GM19239 (cell line): ENCODE measurements at places on chromosomes 2 and 18.
A peak's percentile ranks its signal among the peaks of the same experiment; 100 is the strongest.

GRCh38 chr2:190847504-190848081 lies 33.0 kb upstream of the GLS start:
- no peak for DNase-seq

- peak; percentile 67 for DNase-seq
Measured at GRCh38 chr2:230902180-230902899, 22.7 kb downstream of the GPR55 start.

- DNase-seq = no peak
Measured at GRCh38 chr2:111134055-111134454, 13.3 kb downstream of the BCL2L11 start.

DNA sequence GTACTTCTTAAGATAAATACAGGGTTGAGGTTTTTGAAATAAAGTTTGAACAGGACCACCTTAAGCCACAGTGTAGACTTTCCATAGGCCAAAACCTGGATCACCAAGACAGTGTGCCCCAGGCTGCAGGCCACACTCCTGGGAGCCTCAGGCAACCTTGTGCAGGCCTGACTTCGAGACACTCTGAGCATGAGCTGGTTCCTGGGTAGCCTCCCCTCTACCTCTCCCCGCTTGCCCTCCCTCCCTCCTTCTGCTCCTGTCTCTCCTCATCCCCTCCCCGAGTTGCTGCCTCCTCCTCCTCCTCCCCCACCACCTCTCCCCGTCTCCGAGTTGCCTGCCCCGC lies 10.6 kb upstream of the PROC start:
- no peak for DNase-seq

DNA sequence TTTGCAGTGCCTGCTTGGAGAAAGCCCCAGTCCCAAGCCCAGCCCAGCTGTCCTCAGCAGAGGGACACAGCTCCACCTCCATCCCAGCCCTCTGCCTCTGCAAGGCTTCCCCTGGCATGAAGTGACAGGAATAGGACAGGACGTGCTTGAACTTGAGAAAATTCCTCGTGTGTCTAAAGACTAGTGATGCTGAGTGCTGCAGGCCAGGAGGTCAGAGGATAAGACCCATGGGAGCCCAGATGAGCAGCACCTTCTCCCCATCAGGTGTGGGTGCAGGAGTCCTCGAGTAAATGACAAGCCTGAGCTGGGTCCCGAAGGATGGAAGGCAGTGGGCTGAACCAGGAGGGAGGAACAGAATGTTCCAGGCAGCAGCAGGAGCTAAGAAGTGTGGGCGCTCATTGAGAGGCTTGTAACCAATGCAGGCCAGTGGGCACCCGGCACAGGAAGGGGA lies 67.8 kb upstream of the UXS1 start:
- DNase-seq = no peak

DNA sequence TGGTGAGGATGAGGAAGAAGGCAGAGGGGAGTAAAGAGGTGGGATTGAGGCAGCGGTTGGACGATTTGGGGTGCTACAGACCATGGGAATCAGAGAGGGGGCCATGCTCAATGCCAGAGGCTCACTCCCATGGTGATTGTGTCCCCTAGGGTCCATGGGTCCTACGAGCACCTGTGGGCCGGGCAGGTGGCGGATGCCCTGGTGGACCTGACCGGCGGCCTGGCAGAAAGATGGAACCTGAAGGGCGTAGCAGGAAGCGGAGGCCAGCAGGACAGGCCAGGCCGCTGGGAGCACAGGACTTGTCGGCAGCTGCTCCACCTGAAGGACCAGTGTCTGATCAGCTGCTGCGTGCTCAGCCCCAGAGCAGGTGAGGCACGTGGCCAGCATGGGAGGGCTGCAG lies 5.2 kb downstream of the CAPN10 start:
- DNase-seq = no peak

GRCh38 chr2:227057060-227057459 lies 106.9 kb downstream of the COL4A4 start:
- DNase-seq = no peak

- no peak for DNase-seq
Measured at GRCh38 chr2:156098506-156098905, 234.0 kb downstream of the NR4A2 start.

DNA sequence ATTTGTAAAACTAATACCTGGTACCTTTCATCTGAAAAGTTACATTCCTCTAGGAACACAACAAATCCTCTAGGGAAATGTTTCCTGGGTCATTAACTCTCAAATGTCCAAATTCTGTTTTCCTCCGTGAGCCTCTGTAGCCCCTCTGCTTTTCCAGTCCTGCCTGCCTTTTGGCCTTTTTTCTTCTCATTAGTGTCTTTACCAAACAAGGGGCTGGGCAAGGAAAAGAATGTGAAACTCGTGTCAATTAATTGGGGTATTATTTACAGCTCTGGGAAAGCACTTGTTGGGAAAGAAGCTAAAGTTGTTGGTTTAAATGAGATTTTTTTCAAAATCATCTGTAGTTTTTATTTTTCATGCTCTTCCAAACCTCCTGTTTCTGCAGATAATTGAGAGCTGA lies 198.1 kb upstream of the NRP2 start:
- DNase-seq = no peak

DNA sequence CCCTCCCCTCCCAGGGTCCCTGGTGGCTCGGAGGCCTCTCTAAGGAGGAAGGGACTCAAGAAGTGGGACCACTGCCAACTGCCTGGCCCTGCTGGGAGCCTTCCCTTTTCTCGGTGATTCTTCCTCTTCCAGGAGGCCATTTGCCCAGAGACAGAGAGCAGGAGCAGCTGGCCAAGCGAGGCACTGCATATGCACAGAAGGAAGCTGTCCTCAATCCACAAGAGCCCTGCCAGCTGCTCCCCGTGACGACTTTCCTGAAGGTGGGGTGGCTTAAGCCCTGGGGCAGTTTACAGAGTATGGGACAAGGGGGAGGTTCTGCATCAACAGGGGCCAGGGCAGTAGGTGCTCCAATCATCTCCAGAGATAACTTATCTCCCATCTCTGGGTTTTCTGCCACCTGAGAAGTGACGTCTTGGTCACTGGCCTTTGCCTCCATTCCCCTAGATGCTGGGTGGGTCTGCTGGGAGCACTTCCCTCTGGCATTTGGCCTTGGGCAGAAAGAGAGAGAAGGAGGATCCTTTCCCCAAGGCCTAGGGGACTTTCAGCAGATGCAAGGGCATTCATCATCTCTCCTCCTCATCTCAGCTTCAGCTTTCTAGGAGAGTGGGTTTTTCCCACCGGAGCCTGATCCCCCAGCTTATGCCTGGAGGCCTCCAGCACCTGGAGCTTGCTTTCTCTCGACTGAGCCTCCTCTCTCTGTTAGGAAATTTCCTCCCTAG lies 28.5 kb downstream of the CIB4 start:
- DNase-seq = no peak

DNA sequence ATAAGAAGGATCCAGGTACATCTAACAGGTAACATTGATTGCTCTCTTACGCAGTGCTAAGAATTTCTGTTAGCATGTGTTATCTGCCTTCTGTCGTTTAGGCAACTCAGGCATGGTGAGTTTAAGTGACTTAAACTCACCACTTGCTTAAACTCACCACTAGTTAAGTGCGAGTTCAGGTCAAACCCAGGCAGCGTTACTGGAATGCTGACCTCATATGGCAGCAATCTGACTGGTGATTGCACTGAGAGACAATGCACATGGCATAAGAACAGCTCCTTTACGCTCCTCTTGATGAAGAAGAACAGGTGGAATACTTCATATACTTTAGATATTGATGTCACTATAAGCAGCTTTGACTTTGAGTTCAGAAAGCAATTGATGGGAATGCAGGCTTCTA lies 954.1 kb downstream of the SOCS6 start:
- DNase-seq = no peak

DNA sequence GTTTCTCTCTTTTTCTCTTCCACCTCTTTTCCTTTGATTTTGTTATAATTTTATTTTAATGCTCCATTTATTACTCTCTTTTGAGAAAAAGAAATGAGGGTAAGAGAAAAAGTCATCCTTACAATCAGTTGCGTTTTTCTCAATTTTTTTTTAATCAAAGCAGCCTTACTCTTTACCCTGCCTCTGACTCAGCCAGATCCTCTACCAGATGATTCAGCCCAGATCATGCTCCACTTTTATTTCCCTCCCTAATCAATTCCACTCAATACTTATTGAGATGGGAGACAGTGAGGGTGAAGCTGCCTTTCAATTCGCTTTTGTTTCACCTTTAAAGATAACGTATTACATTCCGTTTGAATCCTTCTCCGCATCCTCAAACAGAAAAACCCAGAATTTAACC lies 337.9 kb downstream of the SATB2 start:
- no peak for DNase-seq

DNA sequence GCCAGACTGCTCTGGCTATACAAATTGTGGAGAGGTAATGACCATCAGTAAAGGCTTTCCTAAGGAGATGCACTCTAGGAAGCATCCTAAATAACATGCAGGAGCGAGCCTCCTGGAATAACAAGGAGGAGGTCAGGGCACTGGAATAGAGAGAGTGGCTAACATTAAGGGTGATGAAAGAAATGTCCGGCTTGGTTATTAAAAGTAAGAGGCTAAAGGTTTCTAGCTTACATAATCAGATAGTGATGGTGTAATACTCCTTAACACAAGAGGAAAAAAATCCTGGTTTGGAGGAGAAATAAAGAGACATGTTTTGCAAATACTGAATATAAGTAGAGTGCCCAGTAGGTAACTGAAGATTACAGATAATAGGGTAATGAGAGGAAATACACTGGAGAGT lies 365.7 kb downstream of the ZEB2 start:
- DNase-seq = no peak

DNA sequence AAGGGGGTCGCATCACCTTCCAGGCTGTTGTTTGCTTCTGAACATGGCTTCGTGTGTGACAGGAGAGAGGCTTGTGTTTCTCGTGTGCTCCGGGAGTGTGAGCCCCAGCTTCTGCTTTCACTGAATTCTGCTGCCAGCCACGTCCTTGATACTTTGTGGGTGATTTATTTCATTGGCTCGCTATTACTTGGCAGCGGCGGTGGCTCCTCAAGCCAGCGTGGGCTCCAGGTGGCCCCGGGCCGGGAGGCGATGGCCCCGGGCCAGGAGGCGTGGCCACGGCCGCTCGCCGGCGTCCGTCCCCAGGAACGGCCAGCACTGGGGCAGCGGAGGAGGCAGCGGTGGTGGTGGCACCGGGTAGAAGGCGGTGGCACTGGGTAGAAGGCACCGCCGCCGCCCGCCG lies 63.1 kb downstream of the NAPG start:
- DNase-seq = no peak

DNA sequence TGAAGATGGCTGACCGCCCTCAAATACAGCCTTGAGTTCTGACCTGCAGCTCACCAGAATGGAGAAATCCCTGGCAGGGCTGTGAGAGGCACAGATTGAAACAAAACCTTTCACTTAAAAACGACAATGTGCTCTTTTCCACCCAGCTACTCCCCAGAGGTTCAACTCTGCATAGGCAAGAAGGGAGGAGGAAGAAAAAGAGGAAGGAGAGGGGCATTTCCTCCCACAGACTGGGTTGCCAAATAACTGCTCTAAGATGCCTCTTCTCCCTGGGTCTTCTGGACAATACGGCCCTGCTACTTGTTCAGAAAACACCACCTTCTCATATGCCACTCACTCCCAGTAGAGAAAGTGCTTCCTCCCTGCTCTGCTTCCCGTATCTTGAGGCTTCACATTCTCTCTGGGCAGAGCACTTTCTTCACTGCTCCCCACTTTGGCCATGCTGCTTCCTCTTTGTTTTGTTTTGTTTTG lies 136.4 kb upstream of the SLC1A4 start:
- DNase-seq = no peak

GRCh38 chr2:162126527-162126926 lies 25.5 kb downstream of the GCG start:
- DNase-seq = no peak

DNA sequence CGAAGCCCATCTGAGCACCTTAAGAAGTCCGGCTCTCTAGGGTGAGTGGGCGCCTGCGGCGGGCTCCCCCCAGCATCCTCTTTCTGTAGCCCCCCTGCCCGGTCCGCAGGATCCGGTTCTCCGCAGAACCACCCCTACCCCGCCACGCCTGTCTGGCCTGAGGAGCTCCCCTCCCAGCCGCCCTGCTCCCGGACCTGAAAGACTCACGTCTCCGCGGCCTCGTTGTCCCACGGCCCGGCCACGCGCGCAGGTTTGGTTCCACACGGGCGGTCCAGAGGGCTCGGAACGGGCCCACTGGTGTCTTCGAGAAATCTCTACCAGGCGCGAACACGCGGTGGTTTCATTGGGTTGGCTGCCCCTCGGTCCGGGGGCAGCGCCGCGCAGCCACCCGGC lies 237 bp downstream of the SLC39A6 start:
- DNase-seq = no peak

GRCh38 chr2:159438284-159438683 lies 151.8 kb upstream of the WDSUB1 start:
- no peak for DNase-seq

DNA sequence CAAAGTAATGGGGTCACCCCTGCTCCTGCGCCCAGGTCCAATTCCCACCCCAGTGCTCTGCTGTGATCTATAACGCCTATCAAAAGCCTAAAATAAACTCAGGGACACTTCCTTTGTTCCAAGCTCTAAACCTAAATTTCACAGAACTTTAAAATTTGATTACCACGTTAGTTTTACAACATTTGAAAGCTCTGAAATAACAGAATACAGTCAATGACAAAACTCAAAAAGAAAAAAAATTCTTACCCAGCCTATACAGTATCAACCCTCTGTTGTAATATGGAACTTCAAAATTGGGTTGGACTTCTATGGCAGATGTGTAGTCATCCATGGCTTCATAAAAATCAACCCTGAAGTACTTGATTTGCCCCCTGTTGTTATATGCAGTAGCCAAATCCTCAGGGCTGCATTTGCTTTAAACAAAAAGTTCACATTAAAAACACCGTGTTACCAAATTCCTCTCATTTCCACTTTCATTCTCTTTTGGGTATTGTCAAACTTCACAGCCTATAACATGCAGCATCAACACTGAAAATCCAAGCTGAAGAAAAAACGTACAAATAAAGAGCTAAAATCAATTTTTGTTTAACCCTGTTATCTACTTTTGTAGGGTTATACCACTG lies 4.0 kb downstream of the TTC32 start:
- DNase-seq = no peak

- DNase-seq = no peak
Measured at GRCh38 chr2:62974999-62975398, 75.6 kb upstream of the OTX1 start.

DNA sequence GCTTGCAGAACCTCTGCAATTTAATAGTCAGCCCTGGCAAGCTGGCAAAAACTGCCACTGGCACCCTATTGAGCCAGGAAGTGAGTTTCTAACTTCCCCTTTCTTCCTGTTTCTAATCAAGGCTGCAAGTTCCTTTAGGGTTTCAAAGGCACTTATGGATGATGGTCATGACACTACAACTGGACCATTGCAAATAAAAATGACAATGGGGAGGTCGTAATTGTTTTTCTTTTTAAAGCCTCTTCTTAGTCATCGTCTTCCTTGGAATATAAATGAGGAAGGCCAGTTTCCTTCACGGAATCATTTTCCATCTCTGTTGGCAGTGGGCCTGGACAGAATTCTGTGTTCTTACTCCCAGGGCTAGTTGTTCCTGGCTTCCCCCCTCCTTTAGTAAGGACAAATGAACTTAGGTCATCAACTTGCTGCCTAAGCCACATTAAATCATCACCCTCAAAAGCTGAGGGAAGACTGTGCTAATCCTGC lies 35.8 kb downstream of the SH3RF3 start:
- no peak for DNase-seq

- DNase-seq = no peak
Measured at GRCh38 chr2:160970052-160970965, 189.9 kb upstream of the TANK start.

GRCh38 chr2:228224410-228224809 lies 42.9 kb upstream of the SPHKAP start:
- no peak for DNase-seq

GRCh38 chr2:236626391-236627150 lies 56.9 kb downstream of the ACKR3 start:
- no peak for DNase-seq
